ENCODE measurements at places on chromosomes 13 and 19.

DNA sequence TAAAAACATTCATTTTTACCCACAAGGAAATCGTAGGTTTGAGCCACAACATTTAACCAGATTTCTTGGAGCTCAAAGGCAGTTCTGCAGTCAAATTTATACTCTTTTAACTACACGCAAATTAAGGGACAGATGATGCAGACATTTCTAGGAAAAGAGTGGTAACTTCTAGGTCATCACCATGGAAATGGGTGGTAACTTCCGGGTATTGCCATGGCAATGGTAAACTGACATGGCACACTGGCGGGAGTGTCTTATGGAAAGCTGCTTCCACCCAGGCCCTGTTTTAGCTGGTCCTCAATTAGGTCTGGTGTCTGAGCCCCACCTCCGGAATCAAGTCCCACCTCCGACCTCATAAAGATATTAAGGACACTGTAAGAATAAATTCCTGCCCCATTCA is 10.4 kb upstream of the LYPD5 start:
- DNase-seq = no peak

- DNase-seq = no peak
Observed at GRCh38 chr13:39108783-39109182, 70.5 kb downstream of the NHLRC3 start.

GRCh38 chr19:3508771-3509535 is 2.8 kb downstream of the FZR1 start:
- no peak for DNase-seq

GRCh38 chr19:24033963-24034342 is 53.0 kb upstream of the ZNF254 start:
- DNase-seq = peak; percentile 11

DNA sequence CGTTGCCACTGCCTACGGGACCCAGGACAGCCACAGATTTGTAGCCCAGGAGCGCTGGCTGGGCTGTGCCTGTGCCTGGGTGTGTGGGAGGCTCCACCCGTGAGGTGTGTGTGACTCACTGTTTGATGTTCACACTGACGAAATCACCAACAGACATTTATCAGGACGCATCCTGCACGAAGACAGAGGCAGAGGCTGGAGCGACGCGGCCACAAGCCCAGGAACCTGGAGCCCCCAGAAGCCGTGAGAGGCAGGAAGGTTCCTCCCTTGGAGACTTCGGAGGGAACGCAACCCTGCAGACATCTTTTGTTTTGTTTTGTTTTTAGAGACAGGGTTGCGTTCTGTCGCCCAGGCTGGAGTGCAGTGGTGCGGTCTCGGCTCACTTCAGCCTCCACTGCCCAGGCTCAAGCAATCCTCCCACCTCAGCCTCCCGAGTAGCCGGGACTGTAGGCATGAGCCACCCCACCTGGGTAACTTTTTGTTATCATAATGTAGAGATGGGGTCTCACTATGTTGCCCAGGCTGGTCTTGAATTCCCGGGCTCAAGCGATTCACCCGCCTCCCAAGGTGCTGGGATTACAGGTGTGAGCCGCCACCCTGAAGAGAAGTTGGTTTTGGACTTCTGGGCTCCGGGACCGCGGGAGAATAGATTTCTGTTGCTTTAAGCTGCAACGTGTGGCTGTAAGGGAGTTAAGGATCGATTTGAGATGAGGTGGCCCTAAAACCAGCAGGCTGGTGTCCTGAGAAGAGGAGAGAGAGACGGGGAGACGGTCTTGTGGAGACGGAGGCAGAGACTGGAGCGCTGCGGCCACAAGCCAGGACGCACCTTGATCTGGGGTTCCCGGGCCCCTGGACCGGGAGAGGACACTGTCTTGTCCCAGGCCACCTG is 24.9 kb upstream of the WDR18 start:
- no peak for DNase-seq

DNA sequence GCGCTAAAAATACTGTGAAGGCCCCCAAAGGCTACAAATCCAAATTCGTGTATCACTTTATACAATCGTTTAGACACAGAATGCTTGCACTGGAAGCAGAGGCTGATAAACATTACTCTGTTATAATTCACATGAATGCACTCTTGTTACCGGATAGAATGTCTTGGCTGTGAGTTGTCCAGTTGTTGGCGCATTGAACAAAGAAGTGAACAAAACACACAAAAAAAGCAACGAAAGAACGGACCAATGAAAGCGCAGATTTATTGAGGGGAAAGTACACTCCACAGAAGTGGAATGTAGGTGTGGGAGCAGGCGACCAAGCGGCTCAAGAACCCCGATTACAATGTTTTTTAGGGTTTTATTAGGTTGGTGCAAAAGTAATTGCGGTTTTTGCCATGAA is 529 bp upstream of the ZNF418 start:
- DNase-seq = no peak

GRCh38 chr13:46487748-46488147 is 65.2 kb upstream of the LRCH1 start:
- no peak for DNase-seq

- DNase-seq = no peak
Observed at GRCh38 chr13:79270859-79271258, 135.2 kb downstream of the RBM26 start.

DNA sequence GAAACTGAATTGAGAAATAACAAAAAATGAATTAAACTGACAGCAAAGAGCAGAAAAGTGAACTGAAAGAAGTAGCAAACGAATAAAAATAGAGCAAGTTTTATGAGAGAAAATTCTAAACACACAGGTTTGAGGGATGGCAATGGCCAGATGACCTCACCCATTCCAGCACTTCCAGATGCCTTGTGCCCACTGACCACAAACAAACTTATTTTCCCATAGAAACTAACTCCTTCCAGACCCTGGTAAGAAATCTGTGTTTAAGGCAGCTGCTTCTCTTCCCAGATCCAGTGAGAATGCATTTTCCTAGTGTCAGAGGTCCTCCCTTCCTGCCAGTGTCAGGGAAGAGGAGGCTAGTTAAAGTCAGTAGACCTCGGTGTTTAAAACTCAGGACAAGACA is 51.7 kb downstream of the RXFP2 start:
- no peak for DNase-seq

DNA sequence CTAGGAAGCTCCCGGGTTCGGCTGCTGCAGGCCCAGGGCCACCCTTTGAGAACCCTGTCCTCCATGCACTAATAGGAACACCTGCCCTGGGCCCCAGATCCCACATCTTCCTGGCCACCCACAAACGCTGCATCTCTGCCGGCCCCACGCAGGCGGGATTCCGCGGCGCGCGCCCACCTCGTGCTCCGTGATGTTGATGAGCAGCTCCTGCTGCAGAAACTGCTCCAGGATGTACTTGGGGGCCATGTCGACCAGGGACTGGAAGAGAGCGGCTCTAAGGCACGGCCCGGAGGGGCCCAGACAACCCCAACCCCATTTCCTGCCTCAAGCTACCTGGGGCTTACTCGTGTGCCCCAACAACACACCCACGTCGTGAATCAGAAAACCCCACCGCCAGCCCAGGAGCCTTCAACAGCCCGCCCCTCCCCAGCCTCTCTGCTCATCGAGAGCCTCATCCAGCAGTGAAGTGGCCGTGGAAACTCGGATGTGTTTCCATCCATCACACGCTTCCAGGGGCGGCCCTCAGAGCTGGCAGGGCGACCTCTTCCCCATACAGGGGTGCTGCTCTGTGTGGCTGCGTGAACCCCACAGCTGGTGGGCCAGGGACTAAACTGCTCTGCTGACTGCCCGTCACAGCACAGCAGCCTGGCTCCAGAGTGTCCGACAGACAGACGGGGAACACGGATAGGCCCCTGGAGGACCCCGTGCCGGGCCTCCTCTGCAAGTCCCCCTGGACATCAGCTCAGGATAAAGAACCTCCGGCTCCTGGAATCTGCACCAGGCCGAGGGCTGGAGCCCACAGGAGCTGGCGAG is 4.2 kb downstream of the POLR2E start:
- no peak for DNase-seq

- DNase-seq = no peak
Observed at GRCh38 chr19:2290441-2291184, 8.6 kb upstream of the PEAK3 start.

DNA sequence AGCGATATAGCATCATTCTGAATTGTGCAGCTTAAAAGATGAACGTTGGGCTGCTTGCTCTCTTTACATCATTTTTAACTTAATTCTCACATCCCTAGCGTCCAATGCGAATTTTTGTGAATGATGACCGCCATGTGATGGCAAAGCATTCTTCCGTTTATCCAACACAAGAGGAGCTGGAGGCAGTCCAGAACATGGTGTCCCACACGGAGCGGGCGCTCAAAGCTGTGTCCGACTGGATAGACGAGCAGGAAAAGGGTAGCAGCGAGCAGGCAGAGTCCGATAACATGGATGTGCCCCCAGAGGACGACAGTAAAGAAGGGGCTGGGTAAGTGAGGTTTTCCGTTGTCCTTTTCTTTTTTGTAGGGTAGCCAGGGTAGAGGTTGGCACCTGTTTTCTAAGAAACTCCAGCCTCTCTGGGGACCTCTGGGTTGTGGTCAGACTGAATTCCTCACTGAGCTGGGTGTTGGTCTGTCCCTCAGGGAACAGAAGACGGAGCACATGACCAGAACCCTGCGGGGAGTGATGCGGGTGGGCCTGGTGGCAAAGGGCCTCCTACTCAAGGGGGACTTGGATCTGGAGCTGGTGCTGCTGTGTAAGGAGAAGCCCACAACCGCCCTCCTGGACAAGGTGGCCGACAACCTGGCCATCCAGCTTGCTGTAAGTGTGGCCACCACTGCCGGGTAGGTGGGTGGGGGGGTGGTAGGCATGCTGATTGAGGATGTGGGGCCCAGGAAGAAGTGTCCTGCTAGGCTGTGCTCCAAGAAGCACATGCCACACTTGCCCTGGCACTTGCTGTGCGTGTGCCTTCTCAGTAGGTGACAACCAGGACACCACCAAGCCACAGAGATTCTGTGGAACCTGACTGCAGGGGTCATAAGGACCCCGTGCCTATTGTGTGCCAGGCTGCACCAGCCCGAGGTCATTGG is 17.0 kb downstream of the ILF3 start:
- DNase-seq = no peak

- no peak for DNase-seq
Observed at GRCh38 chr19:18789883-18790565, 1.1 kb downstream of the COMP start.

GRCh38 chr13:99316657-99317256 is 9.6 kb upstream of the GPR183 start:
- DNase-seq = no peak

- DNase-seq = peak; percentile 83
Observed at GRCh38 chr19:16446724-16447368, 24.9 kb downstream of the EPS15L1 start.

DNA sequence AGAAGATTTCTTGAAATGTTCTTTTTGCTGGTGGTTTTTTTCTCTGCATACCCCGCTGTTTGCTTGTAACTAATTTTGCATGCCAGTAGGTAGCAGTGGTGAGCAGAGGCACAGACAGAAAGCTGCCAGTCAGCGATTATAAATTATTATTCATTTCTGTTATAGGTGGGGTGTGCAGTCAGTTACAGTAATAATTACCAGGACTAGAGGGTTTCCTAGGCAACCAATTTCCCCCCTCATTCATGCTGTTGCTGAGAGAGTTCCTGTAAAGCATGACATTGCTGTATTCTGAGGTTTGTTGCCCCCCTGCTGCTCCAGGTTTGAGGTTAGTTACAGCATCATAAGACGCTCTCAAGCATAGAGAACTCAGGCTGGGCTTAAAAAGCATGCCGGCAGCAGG is 104.5 kb downstream of the URI1 start:
- DNase-seq = no peak

All from CD8-positive, alpha-beta T cell (primary cell).